ENCODE measurements at places on chromosomes 3 and 15.

DNA sequence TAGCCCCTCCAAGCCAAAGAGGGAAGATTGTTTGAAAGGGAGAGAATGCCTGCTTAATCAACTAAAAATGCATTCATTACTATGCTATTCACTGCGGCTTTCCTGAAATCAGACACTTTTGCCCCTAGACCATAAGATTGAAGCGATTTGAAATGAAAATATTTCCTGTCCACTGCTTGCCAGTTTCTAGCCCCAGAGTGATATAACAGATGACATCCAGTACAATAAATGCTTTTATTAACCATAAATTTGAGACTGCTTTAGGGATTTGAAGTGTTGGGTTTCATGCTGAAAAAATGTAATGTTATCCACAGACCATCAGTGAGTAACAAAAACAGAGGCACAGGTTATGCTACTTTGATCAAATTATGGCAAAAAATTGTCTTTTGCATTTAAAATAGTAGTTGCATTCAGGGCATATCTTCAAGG is 14.1 kb downstream of the IL17RD start:
- ATAC-seq = no peak

- no peak for ATAC-seq
Observed at GRCh38 chr3:53566461-53567145, 72.2 kb downstream of the CACNA1D start.

GRCh38 chr3:2958551-2958950 is 151.6 kb downstream of the IL5RA start:
- no peak for ATAC-seq

DNA sequence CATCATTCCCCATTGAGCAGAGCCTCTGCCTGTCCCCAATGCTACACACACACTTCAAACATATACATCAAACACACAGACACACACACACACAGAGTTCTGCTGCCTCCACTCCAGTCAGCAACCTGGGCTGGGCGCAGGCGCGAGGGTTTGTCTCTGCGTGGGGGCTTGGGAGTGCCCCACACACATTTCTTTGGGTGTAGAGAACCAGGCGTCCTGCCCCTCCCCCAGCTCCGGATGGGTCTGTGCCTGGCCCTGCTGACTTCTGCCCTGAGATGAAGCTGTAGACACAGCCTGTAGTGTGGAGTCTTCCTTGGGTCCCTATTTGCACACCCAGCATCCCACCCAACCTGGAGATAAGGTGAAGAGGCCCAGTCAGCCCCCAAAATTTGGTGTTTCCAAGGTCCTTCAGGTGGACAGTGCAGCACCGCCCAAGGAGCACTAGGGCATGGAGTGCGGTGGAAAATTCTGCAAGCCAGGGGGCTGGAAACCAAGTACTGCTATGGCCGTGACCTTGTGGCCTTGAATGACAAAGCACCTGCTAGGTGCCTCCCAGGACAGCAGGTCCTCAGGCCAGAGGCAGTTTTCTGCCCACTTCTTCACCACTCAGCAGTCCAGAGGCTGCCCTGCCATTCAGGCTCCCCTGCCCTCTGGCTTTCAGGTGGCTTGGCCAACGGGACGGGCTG is 26.8 kb downstream of the FBXW12 start:
- ATAC-seq = no peak

- ATAC-seq = no peak
Observed at GRCh38 chr3:10251006-10251405, 2.7 kb downstream of the TATDN2 start.

GRCh38 chr3:77601823-77602415 is 562.0 kb downstream of the ROBO2 start:
- no peak for ATAC-seq

DNA sequence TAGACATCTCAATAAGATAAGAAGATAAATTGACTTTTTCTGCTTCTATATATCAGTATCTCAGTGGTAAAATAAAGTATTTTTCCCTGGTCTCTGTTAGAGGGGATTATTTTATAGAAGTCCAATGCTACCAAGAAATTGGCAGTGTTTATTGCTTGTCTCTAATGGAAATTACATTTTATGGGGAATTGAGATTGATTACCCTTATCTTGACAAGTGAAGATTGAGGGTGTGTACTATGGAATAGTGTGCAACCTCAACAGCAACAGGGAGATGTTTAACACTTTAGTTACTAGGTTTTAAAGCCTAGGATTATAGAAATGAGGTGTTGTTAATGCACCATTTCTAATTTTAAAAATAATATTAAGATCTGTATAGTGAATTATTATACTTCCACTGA is 154.8 kb upstream of the ROBO1 start:
- ATAC-seq = no peak

DNA sequence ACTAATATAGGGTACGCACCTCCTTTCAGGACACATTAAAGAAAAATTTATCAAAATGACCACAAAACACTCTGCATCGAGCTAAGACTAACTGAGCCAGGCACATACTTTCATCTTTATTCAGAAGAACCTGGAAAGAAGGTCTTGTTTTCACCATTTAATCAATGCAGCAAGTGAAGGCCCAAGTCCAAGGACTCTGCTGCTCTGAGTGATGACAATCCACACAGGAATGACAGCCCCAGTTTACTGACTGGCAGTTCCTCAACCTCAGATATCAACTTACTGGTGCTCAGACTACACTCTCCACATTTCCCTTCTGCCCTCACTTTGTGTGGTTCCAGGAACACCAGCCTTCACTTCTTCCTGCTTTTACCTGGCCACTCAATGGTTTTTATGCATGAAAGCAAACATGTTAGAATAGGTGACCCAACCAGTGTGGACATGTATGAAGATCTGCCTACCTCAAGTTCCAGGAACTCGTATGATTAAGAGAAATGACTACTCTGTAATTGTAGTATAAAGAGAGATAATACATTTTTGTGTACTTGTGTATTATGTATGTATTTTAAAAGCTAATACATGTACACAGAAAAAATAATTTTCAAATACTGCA is 29.1 kb upstream of the RASA2 start:
- ATAC-seq = no peak

DNA sequence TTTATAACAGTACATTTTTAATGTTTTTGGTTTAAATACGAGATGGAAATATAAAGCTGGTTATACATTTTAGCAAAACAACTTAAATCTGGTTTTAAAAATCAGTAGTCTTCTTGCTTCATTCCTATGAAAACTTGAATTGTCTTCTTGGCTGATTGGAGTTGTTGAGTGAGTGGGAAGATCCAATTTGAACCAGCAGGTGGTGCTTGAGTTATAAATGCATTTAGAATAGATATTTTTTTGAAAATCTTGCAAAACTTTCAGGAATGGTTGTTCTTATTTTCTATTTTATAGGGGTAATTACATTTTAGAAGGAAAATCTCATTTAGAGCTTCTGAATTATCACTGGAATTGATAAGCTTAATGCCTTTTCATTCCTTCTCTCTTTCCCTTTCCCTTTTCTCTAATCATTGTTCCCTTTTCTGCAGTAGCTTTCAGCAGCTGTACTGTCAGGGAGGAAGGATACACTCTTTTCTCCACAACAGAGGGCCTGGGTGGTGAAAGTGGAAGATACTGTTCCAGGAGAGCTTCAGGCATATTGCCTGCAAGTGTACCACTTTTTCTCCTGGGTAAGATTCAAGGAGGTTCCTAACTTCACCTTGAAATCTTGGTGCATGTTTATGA is 335.6 kb downstream of the NLGN1 start:
- no peak for ATAC-seq

DNA sequence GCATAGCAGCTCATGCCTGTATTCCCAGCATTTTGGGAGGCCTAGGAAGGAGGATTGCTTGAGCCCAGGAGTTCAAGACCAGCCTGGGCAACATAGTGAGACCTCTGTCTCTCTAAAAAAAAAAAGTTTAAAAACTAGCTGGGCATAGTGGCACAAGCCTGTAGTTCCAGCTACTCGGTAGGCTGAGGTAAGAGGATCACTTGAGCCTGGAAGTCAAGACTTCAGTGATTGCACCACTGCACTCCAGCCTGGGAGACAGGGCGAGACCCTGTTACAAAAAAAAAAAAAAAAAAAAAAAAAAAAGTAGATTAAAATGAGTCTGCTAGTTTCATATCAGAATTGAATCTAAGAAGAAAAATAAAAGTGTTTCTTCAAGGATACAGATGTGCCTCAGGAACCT is 32.4 kb upstream of the ANPEP start:
- ATAC-seq = no peak

DNA sequence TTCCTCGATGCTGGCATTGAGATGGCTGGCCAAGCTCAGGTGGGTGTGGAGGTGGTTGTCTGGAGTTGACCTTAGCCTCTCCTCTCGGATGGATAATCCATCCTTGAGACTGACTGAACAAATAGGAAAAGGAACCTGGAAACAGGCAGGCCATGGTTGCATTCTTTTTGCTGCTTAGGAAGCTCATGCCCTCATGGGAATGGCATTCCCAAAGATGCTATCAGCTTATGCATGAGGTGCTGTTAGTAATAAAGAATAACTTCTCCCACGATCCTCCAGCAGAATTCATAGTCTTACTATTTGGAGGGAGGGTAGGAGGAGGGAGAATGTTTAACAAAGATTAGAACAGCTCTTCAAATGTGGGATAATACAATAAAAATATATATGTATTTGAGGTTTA is 303.0 kb upstream of the TPM1 start:
- ATAC-seq = no peak

All from activated T-helper 17 cell treated with anti-CD3 and anti-CD28 coated beads, Interleukin-2, amount 50 U/mL, for 72 hours (primary cell).